ENCODE measurements at places on chromosomes 12 and 14.
A peak's percentile ranks its signal among the peaks of the same experiment; 100 is the strongest.

- DNase-seq = no peak
Measured at GRCh38 chr14:48323665-48324064, 648.3 kb upstream of the MDGA2 start.

DNA sequence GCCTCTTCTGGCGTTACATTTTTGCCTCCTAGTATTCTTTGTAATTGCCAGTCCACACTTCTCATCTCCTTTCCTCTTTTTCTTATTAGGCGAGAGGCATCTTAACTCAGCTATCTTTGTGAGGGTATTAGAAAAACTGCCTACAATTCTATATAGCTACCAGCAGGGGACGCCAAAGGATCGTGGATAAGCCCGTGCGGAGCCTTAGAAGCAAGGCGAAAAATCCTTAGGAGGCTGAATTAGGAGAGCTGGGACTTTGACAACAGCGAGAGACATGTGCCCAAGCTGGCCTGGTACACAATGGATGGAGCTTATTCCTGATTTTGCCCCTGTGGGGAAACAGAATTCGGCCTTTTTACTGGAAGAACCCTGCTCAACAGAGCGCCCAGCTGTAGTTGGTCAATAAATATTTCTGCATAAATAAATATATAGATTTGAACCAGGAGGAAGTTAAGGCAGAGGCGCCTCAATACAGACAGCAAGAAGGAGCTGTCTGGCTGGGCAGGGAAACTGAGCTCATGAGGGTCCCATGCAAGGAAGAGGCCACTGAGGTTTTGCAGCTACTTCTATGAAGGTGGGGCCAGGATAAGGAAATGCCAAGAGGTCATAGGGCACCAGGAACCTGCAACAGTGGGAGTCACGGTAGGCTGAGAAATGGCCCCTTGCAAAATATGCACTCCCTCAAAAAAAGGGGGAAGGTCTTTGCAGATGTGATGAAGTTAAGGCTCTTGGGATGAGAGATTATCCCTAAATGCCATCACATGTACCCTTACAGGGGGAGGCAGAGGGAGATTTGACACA, 14.6 kb upstream of the RBM19 start:
- peak; percentile 58 for DNase-seq

DNA sequence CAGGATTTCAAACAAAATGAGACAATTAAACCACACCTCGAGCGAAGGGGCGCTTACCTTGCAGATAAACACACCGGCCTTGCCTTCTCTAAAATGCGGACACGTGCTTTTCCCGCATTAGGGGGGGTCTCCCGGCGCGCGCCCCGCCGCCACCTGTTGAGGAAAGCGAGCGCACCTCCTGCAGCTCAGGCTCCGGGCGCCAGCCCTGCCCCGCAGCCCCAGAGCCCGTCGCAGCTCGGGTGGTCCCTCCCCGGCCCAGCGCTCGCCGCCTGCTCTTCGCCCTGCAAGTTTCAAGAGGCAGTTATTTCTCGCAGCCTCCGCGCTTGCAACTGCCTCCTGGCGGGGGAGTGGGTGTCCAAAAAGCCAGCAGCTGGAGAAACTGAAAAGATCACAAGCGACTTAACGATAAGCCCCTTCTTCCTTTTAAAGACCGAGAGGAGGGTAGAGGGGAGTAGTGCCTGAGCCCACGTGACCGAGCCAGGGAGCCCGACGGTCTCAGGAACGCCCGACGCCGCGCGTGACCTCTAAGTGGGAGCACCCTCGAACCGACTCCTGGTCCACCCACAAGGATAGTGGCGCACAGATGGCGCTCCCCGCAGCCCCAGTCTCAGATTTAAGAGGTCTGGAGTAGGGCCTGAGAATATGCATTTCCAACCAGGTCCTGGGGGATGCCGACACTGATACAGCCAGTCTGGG, at the start of gene ESR2:
Gene ESR2 (minus strand): TSS at position 396 of the 696 bp plus-strand sequence. CDS start 11,386 bp downstream, outside the sequence.
- peak; percentile 10 for DNase-seq

- no peak for DNase-seq
Measured at GRCh38 chr14:31286456-31287293, 79.1 kb upstream of the HECTD1 start.

DNA sequence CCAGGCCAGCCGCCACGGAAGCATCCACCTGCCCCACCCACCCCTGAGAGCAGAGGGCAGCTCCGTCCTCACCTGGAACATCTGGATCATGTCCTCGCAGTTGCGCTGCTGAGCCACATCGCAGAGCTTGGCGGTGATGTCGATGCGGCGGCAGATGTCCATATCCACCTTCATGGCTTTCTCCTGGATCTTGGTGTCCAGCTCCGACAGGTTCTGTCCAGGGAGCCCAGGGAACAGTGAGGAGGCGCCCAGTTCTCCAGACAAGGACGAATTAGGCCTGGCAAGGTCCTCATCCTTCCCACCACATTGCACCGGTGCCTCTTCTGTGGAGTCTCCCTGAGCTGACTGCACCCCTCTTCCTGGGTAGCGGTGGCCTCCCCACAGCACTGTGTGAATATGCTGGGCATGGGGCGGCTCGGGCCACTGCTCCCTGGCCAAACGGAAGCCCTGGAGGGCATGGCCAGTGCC, 6.1 kb downstream of the IFFO1 start:
- no peak for DNase-seq

DNA sequence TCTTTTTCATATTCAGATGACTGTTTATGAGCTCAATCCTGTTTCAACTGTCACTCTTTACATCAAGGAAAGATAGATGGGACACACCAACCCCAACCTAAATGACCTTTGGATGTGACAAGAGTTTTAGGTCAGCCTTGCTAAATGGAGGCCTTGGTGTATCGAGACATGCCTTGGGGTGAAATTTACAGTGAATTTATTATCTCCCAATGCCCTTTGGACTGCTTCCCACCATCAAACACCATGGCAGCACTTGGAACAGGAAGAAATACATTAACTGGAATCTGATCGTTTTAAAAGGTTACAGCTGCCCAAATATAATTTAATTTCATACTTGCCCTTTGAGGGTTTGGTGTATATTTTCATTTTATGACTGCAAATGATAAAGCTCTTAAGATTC, 327.6 kb downstream of the SOX5 start:
- DNase-seq = no peak

GRCh38 chr14:51473808-51474565, 177.7 kb upstream of the FRMD6 start:
- DNase-seq = no peak

DNA sequence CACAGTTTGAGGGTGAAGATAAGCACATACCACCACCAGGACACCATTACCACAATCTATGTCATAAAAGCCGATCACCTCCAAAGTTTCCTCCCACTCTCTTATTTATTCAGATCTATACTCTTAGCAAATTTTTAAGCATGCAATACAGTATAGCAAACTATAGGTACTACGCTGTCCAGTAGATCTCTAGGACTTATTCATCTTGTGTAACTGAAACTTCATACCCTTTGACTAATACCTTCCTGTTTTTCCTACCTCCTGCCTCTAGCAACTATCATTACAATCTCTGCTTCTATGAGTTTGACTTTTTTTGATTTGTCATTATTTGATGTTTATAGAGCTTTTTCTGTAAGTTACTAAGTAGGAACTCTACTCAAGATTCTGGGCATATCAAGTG, 84.5 kb upstream of the MANSC4 start:
- no peak for DNase-seq

GRCh38 chr14:80658733-80659132, 282.8 kb downstream of the CEP128 start:
- DNase-seq = no peak

GRCh38 chr14:91405241-91405721, 12.3 kb downstream of the CCDC88C start:
- DNase-seq = no peak

All from Calu3 (cell line).